Stomach (tissue), 19 donors: ENCODE measurements at places on chromosomes 12 and 14.

- DNase-seq: no peak
- H3K4me3 ChIP-seq: no peak overlapping the region
- no peaks in the 10 kb centered on the region for H3K4me1 ChIP-seq
- no peaks in the 10 kb centered on the region for H3K27me3 ChIP-seq
These were observed 91.7 kb upstream of the RASSF8 start for GRCh38 chr12:25866586-25867378.

- peak; percentile 22 for DNase-seq
- H3K4me1 ChIP-seq: no peaks in the 10 kb centered on the region
- no peaks in the 10 kb centered on the region for H3K36me3 ChIP-seq
- no peaks in the 10 kb centered on the region for H3K27me3 ChIP-seq
- no peak overlapping the region for H3K4me3 ChIP-seq
- no peak overlapping the region for H3K27ac ChIP-seq
These were observed 113.3 kb upstream of the FSCB start for GRCh38 chr14:44620121-44621019.

- no peak overlapping the region for H3K27ac ChIP-seq
- no peaks in the 10 kb centered on the region for H3K36me3 ChIP-seq
- DNase-seq: no peak
- H3K27me3 ChIP-seq: no peaks in the 10 kb centered on the region
- H3K4me1 ChIP-seq: peaks cover 28% of the 10 kb centered on the region
These were observed 8.8 kb downstream of the VDR start for GRCh38 chr12:47896022-47896421.

DNA sequence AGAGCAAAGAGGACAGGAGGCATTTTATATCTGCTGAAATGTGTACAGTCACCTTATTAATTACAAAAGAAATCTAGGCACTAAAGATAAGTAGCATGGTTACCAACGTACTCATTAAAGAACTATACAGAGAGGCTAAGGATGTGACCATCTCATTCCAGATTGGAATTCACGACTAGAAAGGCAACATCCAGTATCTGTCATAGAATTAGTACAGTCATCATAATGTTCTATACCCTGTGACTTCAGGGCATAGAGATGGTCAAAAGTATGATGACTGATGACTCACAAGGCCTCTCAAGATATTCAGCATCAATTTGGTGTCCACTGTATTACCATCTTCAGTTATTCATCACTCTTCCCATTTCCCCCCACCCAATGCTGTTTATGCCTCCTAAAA is 144.0 kb upstream of the PLEKHG7 start:
- H3K36me3 ChIP-seq: no peaks in the 10 kb centered on the region
- no peak overlapping the region for H3K4me3 ChIP-seq
- no peak overlapping the region for H3K27ac ChIP-seq
- H3K4me1 ChIP-seq: peaks cover 16% of the 10 kb centered on the region
- no peaks in the 10 kb centered on the region for H3K27me3 ChIP-seq
- DNase-seq: no peak

- DNase-seq: peak; percentile 8
- no peaks in the 10 kb centered on the region for H3K27me3 ChIP-seq
- no peak overlapping the region for H3K4me3 ChIP-seq
- H3K27ac ChIP-seq: no peak overlapping the region
- H3K4me1 ChIP-seq: no peaks in the 10 kb centered on the region
These were observed 209.0 kb upstream of the FBXO33 start for GRCh38 chr14:39641224-39641623.

GRCh38 chr14:71754422-71755095 is 177.7 kb upstream of the RGS6 start:
- no peak overlapping the region for H3K4me3 ChIP-seq
- no peaks in the 10 kb centered on the region for H3K36me3 ChIP-seq
- H3K27ac ChIP-seq: no peak overlapping the region

- no peak for DNase-seq
- H3K4me1 ChIP-seq: no peaks in the 10 kb centered on the region
- no peaks in the 10 kb centered on the region for H3K27me3 ChIP-seq
- no peak overlapping the region for H3K27ac ChIP-seq
- H3K4me3 ChIP-seq: no peak overlapping the region
These were observed 107.0 kb downstream of the EXOC5 start for GRCh38 chr14:57161583-57162234.

- H3K27ac ChIP-seq: no peak overlapping the region
- H3K27me3 ChIP-seq: no peaks in the 10 kb centered on the region
- DNase-seq: peak; percentile 81
- H3K36me3 ChIP-seq: no peaks in the 10 kb centered on the region
These were observed 71.3 kb downstream of the TSPAN9 start for GRCh38 chr12:3148366-3149000.

DNA sequence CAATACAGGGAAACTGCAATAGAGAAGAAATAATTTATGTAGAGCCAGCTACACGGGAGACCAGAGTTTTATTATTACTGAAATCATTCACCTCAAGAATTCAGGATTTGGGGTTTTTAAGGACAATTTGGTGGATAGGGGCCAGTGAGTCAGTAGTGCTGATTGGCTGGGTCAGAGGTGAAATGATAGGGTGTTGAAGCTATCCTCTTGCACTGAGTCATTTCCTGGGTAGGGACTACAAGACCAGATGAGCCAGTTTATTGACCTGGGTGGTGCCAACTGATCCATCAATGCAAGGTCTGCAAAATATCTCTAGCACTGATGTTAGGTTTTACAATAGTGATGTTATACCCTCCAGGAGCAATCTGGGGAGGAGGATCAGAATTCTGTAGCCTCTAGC is 486.3 kb downstream of the LRIG3 start:
- H3K4me3 ChIP-seq: no peak overlapping the region

- no peaks in the 10 kb centered on the region for H3K27me3 ChIP-seq
- no peak for DNase-seq
- no peak overlapping the region for H3K4me3 ChIP-seq
- H3K27ac ChIP-seq: no peak overlapping the region
- no peaks in the 10 kb centered on the region for H3K36me3 ChIP-seq
These were observed 514.2 kb upstream of the TMEM132C start for GRCh38 chr12:127752802-127753201.

DNA sequence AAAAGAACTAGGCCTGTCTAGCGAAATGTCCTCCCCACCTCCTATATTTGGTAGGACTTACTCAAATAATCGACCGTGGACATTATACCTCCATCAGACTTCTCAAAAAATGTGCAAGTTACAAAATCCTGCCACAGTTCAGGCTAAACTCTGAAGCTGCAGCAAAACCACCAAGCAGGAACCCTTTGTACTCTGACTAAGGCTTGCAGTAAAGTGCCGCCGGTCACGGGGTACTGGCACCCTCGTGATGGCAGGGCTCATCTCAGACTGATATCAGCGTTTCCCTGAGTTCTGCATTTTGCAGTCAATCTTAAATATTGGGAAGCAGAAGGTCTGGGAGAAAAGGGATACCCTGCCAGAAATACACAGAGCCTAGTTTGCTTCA is 17.1 kb downstream of the SLC11A2 start:
- peak overlapping the region; percentile 55 for H3K27ac ChIP-seq
- H3K36me3 ChIP-seq: peaks cover 39% of the 10 kb centered on the region
- peak; percentile 57 for DNase-seq
- H3K4me3 ChIP-seq: no peak overlapping the region
- peaks cover 50% of the 10 kb centered on the region for H3K4me1 ChIP-seq

DNA sequence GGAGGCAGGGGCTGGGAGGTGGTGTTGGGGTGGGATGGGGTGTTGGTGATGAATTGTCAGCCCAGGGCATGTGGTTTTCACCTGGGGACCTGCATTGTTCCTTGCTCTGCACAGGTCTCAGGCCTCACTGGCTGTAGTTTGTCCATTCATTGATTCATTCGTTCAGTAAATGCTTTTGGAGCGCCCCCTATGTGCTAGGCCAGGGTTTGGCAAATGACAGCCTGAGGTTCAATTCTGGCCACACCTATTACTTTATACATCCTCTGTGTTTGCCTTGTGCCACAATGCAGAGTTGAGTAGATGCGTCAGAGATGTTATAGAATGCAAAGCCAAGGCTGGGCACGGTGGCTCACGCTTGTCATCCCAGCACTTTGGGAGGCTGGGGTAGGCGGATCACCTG is 4.7 kb downstream of the ADCK1 start:
- H3K27ac ChIP-seq: no peak overlapping the region
- H3K4me3 ChIP-seq: no peak overlapping the region
- H3K36me3 ChIP-seq: no peaks in the 10 kb centered on the region
- peaks cover 11% of the 10 kb centered on the region for H3K4me1 ChIP-seq

GRCh38 chr12:83210933-83211332 is 524.2 kb downstream of the TMTC2 start:
- no peaks in the 10 kb centered on the region for H3K4me1 ChIP-seq
- no peak overlapping the region for H3K27ac ChIP-seq
- no peaks in the 10 kb centered on the region for H3K27me3 ChIP-seq

GRCh38 chr14:65373671-65374039 is 38.9 kb upstream of the FUT8 start:
- H3K4me1 ChIP-seq: peaks cover 24% of the 10 kb centered on the region
- H3K27me3 ChIP-seq: no peaks in the 10 kb centered on the region
- H3K27ac ChIP-seq: no peak overlapping the region
- H3K36me3 ChIP-seq: no peaks in the 10 kb centered on the region
- DNase-seq: peak; percentile 29
- H3K4me3 ChIP-seq: peak overlapping the region; percentile 18

DNA sequence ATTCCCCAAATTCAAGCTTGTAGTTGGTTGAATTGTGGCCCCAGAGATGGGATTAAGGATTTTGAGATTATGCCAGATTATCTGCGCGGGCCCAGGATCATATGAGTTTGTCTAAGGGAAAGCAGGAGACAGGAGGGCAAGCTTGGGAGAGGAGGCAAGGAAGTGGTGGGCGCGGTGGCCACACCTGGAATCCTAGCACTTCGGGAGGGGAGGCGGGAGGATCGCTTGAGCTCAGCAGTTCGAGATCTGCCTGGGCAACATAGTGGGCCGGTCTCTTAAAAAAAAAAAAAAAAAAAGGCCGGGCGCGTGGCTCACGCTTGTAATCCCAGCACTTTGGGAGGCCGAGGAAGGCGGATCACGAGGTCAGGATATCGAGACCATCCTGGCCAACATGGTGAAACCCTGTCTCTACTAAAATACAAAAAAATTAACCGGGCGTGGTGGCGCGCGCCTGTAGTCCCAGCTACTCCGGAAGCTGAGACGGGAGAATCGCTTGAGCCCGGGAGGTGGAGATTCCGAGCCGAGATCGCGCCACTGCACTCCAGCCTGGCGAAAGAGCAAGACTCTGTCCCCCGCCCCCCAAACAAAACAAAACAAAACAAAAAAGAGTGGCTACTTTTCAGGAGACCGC is 881 bp upstream of the PUS1 start:
- H3K36me3 ChIP-seq: peaks cover 30% of the 10 kb centered on the region
- no peak overlapping the region for H3K27ac ChIP-seq
- H3K4me1 ChIP-seq: peaks cover 39% of the 10 kb centered on the region

DNA sequence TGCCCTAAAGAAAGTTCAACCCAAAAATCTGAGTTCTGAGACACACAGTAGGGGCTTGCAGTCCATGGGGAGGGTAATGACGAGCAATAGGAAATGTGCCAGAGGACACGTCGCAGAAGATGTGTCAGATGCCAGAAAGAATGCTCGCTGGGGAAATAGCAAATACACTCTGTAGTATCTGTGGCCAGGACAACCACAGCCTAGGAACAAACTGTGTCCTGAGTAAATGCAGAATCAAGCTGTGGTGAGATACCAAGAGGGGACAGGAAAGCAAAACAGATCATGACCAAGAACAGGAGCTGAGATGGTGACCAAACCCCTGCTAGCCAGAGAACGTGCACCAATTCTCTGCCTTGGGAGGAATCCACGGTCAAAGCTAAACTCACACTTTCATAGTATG is 9.1 kb downstream of the CRACR2A start:
- H3K36me3 ChIP-seq: no peaks in the 10 kb centered on the region
- no peak overlapping the region for H3K27ac ChIP-seq
- H3K27me3 ChIP-seq: no peaks in the 10 kb centered on the region
- no peak overlapping the region for H3K4me3 ChIP-seq
- no peak for DNase-seq

GRCh38 chr14:51396222-51396815 is 156.3 kb downstream of the TMX1 start:
- H3K27me3 ChIP-seq: no peaks in the 10 kb centered on the region
- H3K4me3 ChIP-seq: no peak overlapping the region
- peak overlapping the region; percentile 52 for H3K27ac ChIP-seq
- H3K36me3 ChIP-seq: no peaks in the 10 kb centered on the region
- H3K4me1 ChIP-seq: peaks cover 8% of the 10 kb centered on the region

DNA sequence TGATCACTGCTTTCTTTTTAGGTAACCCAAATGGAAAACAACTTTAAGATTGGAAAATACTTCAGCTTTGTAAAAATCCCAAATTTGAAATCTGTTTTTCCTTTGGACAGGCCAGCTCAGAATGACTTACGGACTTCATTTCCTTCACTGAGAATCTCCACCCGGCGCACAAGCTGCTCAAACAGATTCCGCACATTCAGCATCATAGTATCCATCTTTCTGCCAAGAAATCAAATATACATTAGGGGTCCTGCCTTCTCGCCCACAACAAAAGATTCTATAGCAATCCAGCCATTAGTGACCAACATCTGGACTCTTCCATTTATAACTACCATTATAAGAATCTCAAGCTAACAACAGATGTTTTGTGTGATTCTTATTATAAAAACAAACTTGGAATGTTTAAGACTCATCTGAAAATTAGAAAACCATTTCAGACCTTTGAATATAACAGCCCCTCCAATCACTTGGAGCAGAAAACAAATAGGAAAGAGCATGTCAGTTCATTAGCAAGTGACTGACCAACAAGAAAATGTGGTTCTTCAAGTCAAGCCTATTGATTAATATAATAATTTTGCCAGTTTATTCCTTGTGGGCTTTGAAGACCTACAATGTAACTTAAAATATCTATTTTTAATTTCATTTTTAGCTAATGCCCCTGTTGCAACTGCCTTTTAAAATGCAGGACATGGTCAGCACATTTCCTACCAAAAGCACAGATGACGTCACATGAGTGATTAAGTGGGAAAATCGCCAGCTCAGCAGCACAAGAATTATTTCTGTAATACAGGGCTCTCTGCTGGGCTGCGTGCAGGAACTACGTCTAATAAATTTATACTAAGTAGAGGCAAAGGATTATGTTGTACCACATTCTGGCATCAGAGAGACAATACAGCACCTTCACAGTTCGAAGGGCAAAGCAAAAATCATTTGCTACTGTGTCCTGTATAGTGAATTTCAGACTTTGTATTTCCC is 8.5 kb downstream of the RACGAP1 start:
- H3K27me3 ChIP-seq: no peaks in the 10 kb centered on the region
- DNase-seq: peak; percentile 51
- no peak overlapping the region for H3K4me3 ChIP-seq
- peaks cover 13% of the 10 kb centered on the region for H3K36me3 ChIP-seq
- peaks cover 3% of the 10 kb centered on the region for H3K4me1 ChIP-seq

- H3K4me3 ChIP-seq: no peak overlapping the region
- no peaks in the 10 kb centered on the region for H3K27me3 ChIP-seq
- no peak overlapping the region for H3K27ac ChIP-seq
- H3K36me3 ChIP-seq: no peaks in the 10 kb centered on the region
- no peaks in the 10 kb centered on the region for H3K4me1 ChIP-seq
- DNase-seq: peak; percentile 26
These were observed 217.4 kb upstream of the RTL1 start for GRCh38 chr14:101120641-101121507.

- H3K4me1 ChIP-seq: no peaks in the 10 kb centered on the region
- no peak for DNase-seq
- H3K27ac ChIP-seq: no peak overlapping the region
- H3K36me3 ChIP-seq: no peaks in the 10 kb centered on the region
- no peak overlapping the region for H3K4me3 ChIP-seq
- no peaks in the 10 kb centered on the region for H3K27me3 ChIP-seq
These were observed 36.6 kb upstream of the CIT start for GRCh38 chr12:119913536-119914330.

- H3K4me3 ChIP-seq: no peak overlapping the region
- H3K4me1 ChIP-seq: no peaks in the 10 kb centered on the region
- no peaks in the 10 kb centered on the region for H3K27me3 ChIP-seq
- H3K27ac ChIP-seq: no peak overlapping the region
These were observed 50.7 kb upstream of the ATF7IP start for GRCh38 chr12:14314801-14315200.
